Foreskin keratinocyte (primary cell): ENCODE measurements at places on chromosomes 7 and 10. TPM values are rescaled to one million over a fixed set of nuclear protein-coding genes. Genes with fewer than 3 reads are reported as not detected.

The SERPINE1 gene
- total RNA-seq, result 265 and 427 TPM in 2 replicates

The NUTM2E gene
- total RNA-seq, result 0.20 and 0.28 TPM in 2 replicates

The KLF14 gene
- total RNA-seq, result not detected in 2 replicates

The FGFR2 gene
- 30.3 and 35.8 TPM in 2 replicates for total RNA-seq

The GNA12 gene
- 25.1 and 27.7 TPM in 2 replicates for total RNA-seq

The LAMB4 gene
- 0.07 and 0.14 TPM in 2 replicates for total RNA-seq

The ZNF467 gene
- 0.35 and 0.48 TPM in 2 replicates for total RNA-seq

The GCC1 gene
- total RNA-seq, result 19.6 and 21.8 TPM in 2 replicates

The FAM107B gene
- total RNA-seq, result 12.8 and 14.4 TPM in 2 replicates

The LRRTM3 gene
- total RNA-seq, result not detected in 2 replicates

The ODAD2 gene
- 0.07 and 0.41 TPM in 2 replicates for total RNA-seq

The HKDC1 gene
- 0.48 and 0.71 TPM in 2 replicates for total RNA-seq

The TAS2R3 gene
- 0.25 and 0.44 TPM in 2 replicates for total RNA-seq

The KLF6 gene
- 133 and 156 TPM in 2 replicates for total RNA-seq

The TES gene
- 115 and 130 TPM in 2 replicates for total RNA-seq

The SLC39A12 gene
- not detected in 2 replicates for total RNA-seq

The EPC1 gene
- total RNA-seq, result 11.3 and 12.1 TPM in 2 replicates

The GTF2IRD2 gene
- 4.1 and 4.7 TPM in 2 replicates for total RNA-seq

The STEAP2 gene
- 5.1 and 6.1 TPM in 2 replicates for total RNA-seq

The TRIL gene
- not detected in 2 replicates for total RNA-seq

The TMEM176A gene
- not detected in 2 replicates for total RNA-seq

The PAPOLB gene
- total RNA-seq, result not detected in 2 replicates

The NUTM2A gene
- 1.3 and 1.7 TPM in 2 replicates for total RNA-seq

The CACNB2 gene
- not detected in 2 replicates for total RNA-seq

The DDX50 gene
- 40.1 and 42.0 TPM in 2 replicates for total RNA-seq

The EBLN1 gene
- total RNA-seq, result not detected in 2 replicates

The KCNH2 gene
- total RNA-seq, result not detected in 2 replicates

The GPC2 gene
- 1.4 TPM in 2 replicates for total RNA-seq

The LRRC18 gene
- total RNA-seq, result not detected in 2 replicates

The MALRD1 gene
- total RNA-seq, result 0.11 TPM in 1 of 2 replicates, not detected in the other

The MYH16 gene
- total RNA-seq, result 1.3 and 2.6 TPM in 2 replicates

The CFTR gene
- not detected in 2 replicates for total RNA-seq

The ZNF239 gene
- total RNA-seq, result 2.1 and 2.2 TPM in 2 replicates

The UPK3B gene
- total RNA-seq, result 1.0 and 2.6 TPM in 2 replicates

The ZNF862 gene
- total RNA-seq, result 3.7 and 5.1 TPM in 2 replicates

The LMOD2 gene
- total RNA-seq, result not detected in 2 replicates

The UPK3BL2 gene
- 1.3 and 3.1 TPM in 2 replicates for total RNA-seq

The LIPN gene
- not detected in 2 replicates for total RNA-seq

The RUFY2 gene
- 11.5 and 13.0 TPM in 2 replicates for total RNA-seq

The BUB3 gene
- 158 and 174 TPM in 2 replicates for total RNA-seq

The NEUROD6 gene
- not detected in 2 replicates for total RNA-seq

The FAM24A gene
- total RNA-seq, result not detected in 2 replicates

The TLX1 gene
- total RNA-seq, result not detected in 2 replicates

The NUTM2D gene
- 2.5 and 2.9 TPM in 2 replicates for total RNA-seq

The FEZF1 gene
- not detected in 2 replicates for total RNA-seq

The ATOH7 gene
- 0.07 TPM in 1 of 2 replicates, not detected in the other for total RNA-seq

The CPA2 gene
- total RNA-seq, result 0.17 and 0.32 TPM in 2 replicates

The NEUROG3 gene
- total RNA-seq, result not detected in 2 replicates

The AKR1C1 gene
- total RNA-seq, result 7.6 and 10.6 TPM in 2 replicates

The TAS2R4 gene
- total RNA-seq, result 0.31 and 0.39 TPM in 2 replicates

The HOXA2 gene
- total RNA-seq, result 0.25 and 0.31 TPM in 2 replicates

The TRPV5 gene
- not detected in 2 replicates for total RNA-seq

The AZGP1 gene
- 0.25 and 0.71 TPM in 2 replicates for total RNA-seq
